ENCODE measurements at places on chromosomes 16 and 17. TPM values are rescaled to one million over a fixed set of nuclear protein-coding genes. Genes with fewer than 3 reads are reported as not detected.

The RNF166 gene
- 101 TPM for polyA plus RNA-seq

The CCL4 gene
- polyA plus RNA-seq = 219 TPM

The PSME3 gene
- polyA plus RNA-seq = 120 TPM

The MMP15 gene
- 0.06 TPM for polyA plus RNA-seq

The NDE1 gene
- polyA plus RNA-seq = 59.1 TPM

The SHISA6 gene
- not detected for polyA plus RNA-seq

The RPH3AL gene
- 1.9 TPM for polyA plus RNA-seq

The CDH11 gene
- polyA plus RNA-seq = not detected

The PRKCA gene
- polyA plus RNA-seq = 3.3 TPM

The SNX20 gene
- polyA plus RNA-seq = 50.4 TPM
